SHP77 treated with DMSO at 0.1 percent for 48 hours (cell line): ENCODE measurements at places on chromosomes 16 and 17.

GRCh38 chr16:85447693-85448313 lies 165.3 kb upstream of the GSE1 start:
- DNase-seq, result no peak

DNA sequence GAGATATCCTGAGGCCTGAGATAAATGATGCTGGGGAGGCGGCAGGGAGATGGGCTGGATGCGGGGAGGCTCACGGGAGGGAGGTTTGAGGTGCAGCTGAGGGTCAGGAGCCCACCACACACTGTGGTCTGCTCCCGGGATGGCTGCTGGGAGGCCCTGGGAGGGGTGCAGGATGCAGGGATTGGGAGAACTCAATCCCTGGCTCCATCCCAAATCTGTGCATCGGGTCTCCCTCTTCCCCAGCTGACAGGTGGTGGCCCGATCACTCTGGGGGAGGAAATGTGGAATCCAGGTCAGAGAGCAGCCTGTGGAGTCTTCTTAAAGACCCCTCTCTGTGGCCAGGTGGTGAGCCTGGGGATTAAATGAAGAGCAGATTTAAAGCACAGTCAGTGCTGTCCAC lies 12.0 kb downstream of the PHB1 start:
- no peak for DNase-seq

GRCh38 chr17:75152922-75153779 lies 1.2 kb downstream of the JPT1 start:
- DNase-seq, result peak; percentile 48

DNA sequence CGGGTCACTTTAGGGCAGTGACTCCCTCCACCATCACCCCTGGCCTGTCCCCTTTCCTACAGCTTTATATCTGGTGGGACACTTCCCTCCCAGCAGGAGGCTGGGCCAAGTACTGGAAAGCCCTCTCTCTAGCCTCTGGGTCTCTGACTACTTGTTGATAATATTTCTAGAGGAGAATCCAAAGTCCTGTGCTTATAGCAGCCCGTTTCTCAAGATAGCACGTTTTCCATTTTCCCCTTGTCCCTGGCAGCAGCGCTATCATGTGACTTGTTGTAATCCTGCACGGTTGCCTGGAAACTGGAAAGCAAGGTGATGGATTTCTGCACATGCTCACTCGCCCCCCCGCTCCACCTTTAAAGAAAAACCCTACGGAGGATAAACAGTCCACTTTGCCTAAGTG lies 3.3 kb upstream of the AXIN2 start:
- peak; percentile 24 for DNase-seq

DNA sequence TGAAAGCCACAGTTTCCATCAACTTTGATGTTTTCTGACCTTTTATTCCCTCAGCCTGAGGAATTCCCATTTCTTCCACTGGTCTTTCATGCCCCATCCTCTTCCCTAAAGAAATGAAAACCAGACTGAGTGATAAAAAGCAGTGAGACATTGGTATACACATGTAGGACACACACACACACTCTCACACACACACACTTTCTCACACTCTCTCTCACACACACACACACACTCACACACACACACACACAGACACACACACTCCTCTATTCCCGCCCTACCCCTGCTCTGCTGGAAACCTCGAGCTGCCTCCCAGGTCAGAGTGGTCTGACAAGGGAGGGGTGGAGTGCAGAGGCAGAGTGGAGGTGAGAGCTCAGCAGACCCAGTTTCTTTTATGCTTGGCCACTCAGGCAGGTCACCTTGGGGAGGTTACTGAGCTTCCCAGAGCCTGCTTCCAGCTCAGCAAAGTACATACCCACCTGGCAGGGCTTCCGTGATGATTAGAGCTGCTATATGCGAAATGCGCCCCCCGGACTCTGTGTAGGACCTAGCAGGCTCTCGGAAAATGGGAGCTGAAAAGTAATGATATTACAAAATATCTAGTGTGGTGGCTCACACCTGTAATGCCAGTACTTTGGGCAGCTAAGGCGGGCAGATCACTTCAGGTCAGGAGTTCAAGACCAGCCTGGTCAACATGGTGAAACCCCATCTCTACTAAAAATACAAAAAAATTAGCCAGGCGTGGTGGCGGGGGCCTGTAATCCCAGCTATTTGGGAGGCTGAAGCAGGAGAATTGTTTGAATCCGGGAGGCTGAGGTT lies 30.7 kb downstream of the CCR7 start:
- DNase-seq, result no peak

GRCh38 chr16:22417019-22417418 lies 42.6 kb upstream of the CDR2 start:
- no peak for DNase-seq

DNA sequence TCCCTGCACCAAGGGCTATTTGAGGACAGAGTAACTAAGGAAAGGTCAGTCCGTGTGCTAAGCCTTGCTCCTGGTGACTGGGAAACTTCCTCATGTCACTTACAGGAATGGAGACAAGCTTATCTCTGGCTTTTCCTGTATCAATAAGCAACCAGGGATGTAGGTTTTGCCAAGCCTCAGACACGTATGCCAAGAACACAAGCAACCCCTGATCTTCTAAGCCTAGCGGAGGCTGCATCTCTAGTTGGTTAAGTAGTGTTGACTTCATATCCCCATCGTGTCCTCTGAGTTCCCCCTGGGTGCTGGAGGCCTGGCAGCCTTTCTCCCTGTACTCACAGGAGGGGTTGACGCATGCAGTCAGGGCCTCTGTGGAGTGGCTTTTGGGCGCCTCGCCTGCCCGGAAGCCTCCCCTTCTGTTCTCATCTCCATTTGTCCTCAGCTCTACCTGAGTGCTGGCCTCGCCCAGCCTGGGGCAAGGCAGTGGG lies 1.4 kb upstream of the C1QTNF1 start:
- DNase-seq, result no peak

DNA sequence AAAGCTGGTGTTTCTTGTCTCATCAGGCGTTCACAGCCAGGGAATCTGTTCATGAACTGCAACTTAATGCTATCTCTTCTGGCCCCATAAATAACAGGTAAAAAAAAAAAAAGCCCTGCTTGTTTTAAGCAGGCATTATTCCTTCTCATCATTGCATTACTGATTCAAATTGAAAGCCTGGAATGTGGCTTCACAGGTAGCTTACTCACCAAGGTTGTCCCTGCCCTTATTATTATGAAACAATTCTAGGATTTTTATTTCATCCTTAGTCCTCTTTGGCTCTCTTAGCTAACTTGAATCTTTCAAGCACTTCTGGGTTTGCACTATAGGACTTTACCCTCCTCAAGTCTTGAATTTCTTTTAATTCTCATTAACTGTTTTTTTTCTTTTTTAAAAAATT lies 113.3 kb downstream of the CNTNAP4 start:
- DNase-seq, result no peak

DNA sequence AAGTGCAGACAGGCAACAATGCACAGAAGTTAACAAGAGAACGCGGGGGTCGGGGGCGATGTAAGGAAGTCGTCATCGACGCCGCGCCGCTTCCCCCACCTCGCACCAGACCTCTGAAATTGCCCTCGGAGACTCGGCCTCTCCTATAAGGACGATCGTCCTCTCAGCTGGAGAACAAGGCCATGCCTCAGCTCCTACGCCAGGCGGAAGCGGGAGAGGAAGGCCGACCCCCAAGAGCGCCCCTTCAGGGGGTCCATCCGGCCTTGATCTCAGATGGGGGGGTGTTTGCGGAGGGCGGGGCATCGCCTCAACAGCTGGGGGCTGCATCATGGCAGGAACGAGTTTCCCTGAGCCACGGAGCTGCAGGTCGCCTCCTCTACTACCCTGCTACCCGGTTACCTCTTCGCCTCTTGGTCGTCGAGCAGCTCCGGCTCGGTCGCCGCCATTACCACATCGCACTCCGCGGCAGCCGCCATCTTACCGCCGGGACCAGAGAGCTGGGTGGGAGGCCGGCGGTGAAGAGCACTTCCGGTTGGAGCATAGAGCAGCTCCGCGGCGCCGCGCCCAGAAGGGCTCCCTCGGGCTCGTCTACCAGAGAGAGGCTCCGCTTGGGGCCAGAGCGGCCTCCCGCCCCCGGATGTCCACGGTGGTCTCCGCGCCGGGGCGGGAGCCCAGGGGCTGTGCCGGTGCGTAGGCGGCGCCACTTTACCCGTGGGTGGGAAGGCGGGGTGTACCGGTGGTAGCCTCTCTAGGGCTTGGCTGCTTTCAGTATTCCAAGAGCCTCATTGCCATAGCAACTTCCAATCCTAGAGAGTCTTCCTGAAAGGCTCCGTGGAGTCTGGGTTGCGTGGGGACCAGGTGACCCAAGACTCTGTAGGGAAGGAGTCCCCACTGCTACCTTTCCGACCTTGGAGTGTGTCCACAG lies at the start of gene DNAJC7:
Gene DNAJC7 (minus strand): TSS at position 499 of the 925 bp plus-strand sequence. CDS start 23 bp downstream, at position 476.
- DNase-seq, result peak; percentile 74

GRCh38 chr16:55640701-55641327 lies 15.0 kb upstream of the SLC6A2 start:
- DNase-seq, result no peak

- no peak for DNase-seq
Measured at GRCh38 chr16:53768167-53768566, 64.2 kb downstream of the FTO start.

- DNase-seq, result no peak
Measured at GRCh38 chr17:77974396-77974795, 15.9 kb downstream of the TNRC6C start.

- no peak for DNase-seq
Measured at GRCh38 chr17:76473541-76473985, 6.2 kb downstream of the AANAT start.

GRCh38 chr17:73561111-73561510 lies 83.1 kb downstream of the SDK2 start:
- no peak for DNase-seq

DNA sequence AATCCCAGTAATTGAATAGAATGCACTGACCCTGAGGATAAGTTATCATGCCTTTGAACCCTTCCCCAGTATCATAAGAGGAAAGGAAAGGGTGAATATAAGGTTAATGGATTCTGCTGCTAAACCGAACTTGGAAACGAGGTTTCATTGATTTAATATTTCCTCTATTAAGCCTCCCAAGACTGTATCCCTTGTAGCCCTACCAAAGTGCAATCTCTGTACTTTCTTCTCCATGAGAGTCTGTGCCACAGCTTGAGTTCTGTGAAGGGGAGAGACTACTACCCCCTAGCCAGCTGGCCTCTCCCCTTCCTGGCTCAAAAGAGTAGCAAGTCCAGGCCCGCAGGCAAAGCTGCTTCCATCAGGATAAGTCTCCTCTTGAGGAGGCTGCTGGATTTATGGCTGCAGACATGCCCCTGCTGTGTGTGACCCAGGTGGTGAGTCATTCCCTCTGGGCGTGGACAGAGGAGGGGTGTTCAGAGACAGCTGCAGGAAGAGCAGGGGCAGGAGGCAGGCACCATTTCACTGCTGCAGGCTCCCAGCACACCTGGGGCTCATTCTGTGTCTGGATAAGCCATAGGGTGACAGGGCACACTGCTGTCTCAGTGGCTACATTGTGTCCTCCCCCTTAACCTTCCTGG lies 58.4 kb downstream of the TOM1L2 start:
- peak; percentile 99 for DNase-seq

GRCh38 chr16:57578521-57579360 lies 36.3 kb downstream of the ADGRG5 start:
- no peak for DNase-seq

DNA sequence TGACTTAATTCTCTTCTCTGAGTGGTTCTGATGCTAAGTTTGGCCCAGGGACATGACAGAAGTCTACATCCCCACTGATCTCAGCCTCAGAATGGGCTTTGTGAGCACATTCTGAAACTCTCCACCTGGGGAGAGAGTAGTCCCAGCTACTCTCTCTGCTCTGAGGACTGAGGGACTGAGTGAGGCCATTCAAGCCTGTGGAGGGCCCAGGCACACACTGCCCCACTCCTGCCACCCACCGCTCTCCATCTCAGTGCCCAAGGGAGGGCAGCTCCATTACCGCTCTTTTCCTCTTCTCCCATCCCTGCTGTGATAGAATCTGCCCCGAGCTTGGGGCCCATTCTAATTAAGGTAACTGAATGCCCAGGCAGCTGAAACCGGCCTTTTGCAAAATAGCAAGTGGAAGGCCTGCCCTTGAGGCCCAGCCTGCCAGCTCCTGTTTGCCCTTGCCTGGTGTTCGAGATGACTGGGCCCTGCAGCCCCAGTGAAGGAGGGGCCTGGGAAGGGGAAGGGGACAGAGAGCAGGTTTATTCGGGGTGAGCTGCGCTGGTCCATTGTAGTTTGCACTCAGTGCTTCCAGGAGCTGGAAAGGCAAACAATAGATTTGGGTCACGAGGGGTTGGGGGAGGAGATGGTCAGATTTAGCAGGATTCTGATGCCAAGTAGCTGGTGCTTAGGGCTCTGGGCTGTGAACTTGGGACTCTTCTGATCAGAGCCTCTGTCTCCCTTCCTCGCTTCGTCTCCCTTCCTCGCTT lies 76.2 kb downstream of the RAB11FIP4 start:
- no peak for DNase-seq

DNA sequence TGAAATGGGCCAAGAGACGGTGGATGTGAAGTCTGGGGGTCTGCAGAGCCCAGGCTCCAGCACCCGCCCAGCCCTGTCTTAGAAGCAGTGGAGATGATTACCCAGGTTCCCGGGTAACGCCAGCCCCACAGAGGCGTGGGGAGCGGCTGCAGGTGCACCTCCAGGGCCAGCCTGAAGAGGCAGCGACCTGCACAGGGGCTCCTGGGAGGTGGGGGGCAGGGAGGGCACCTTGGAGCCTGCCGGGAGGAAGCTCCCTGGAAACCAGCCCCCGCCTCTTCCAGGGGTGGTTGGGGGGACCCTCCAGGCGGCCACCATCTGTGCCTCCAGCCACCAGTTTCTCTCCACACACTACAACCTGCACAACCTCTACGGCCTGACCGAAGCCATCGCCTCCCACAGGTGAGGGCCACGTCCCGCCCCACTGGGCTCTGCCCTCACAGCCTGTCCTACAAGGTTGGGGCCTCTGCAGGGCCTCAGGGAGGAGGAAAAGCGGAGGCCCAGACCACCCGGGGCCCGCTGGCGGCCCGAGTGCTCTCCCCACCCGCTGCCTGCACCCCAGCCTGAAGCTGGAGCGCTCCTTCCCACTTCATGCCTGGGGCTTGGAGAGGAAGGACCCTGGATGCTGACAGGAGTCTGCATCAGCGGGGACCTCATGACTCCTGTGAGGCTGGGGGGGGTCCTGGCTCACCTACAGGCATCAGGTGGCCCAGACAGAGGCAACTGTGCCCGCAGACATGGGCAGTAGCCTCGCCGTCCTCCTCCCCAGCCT lies 10.5 kb downstream of the GAA start:
- DNase-seq, result no peak

DNA sequence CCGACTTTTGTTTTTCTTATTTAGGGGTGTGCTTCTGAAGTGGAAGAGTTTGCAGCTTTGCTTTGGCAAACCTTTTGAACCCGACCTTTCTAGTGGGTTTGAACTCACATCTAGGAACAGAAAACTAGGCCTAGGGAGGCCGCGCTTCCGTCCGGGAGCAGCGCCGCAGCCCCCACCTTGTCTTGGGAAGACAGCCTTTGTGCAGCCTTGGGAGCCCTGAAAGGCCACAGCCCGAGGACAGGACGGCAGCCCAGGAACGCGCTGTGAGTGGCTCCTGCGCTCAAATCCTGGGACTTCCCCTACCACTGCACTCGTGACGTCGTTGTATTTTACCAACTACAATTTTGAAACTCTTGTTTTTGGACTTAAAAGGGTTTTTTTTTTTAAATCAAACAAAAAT lies 53.7 kb upstream of the ZNF267 start:
- DNase-seq, result no peak

GRCh38 chr17:76543482-76543825 lies 3.6 kb downstream of the PRCD start:
- DNase-seq, result no peak

GRCh38 chr17:80415626-80416137 lies 715 bp downstream of the ENDOV start:
- DNase-seq, result no peak
